Ovary (tissue), 10 donors: ENCODE measurements at places on chromosomes 7 and 10. TPM values are rescaled to one million over a fixed set of nuclear protein-coding genes. Genes with fewer than 3 reads are reported as not detected.

DNA sequence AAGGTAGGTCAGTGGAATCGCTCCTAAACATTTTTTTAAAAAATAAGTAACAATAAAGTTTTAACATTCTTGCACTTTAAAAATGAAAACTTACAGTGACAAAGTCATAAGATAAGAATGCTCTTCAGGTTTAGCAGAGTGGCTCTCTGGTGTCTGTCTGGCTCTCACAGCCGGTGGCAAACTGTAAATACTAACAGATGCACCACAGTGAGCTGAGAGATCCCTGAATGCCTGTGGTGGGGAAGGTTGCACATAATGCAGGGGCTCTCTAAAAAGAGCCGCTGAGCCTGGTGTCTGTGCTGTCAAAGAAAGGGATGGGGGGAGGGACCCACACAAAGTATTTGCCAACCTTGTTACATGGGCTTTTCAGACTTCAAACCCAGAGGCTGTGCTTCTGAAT is 498.3 kb downstream of the CCSER2 start:
- H3K4me1 ChIP-seq, result no peaks in the 10 kb centered on the region
- H3K27ac ChIP-seq, result no peak overlapping the region
- no peaks in the 10 kb centered on the region for H3K36me3 ChIP-seq

FAM131B gene
- 0.60 TPM for total RNA-seq

- H3K27ac ChIP-seq, result no peak overlapping the region
- H3K4me3 ChIP-seq, result no peak overlapping the region
- H3K27me3 ChIP-seq, result no peaks in the 10 kb centered on the region
- H3K36me3 ChIP-seq, result no peaks in the 10 kb centered on the region
These were observed 15.2 kb downstream of the STK32C start for GRCh38 chr10:132292287-132293200.

DNA sequence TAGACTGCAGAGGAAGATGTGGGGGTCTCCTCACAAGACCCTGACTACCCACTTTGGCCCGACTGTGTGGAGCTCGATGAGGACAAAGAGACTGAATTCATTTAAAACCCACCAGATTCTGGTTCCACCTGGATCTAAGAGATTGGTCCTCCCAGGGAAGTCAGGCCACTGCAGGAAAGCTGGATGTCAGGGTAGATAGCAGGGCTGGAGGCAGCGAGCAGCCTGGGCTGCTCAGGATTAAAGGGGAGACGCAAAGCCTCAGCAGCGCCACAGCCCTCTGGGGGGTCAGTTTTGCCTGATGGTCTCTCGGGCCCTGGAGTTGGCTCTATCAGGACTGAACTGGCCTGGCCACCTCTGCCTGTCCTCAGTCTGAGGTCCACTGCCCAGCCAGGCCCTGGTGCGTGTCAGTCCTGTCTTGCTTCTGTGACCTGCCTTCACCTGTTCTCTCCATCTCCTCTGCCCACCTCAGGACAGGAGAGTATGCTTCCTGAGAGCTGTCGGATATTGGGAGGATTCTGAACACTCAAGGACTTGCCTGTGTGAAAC is 12.2 kb upstream of the KLRG2 start:
- H3K36me3 ChIP-seq, result no peaks in the 10 kb centered on the region
- no peaks in the 10 kb centered on the region for H3K27me3 ChIP-seq
- DNase-seq, result no peak
- no peak overlapping the region for H3K27ac ChIP-seq
- no peak overlapping the region for H3K4me3 ChIP-seq

- no peaks in the 10 kb centered on the region for H3K27me3 ChIP-seq
- peaks cover 3% of the 10 kb centered on the region for H3K4me1 ChIP-seq
- DNase-seq, result no peak
These were observed 94.5 kb downstream of the KMT2C start for GRCh38 chr7:152341039-152341913.

DNA sequence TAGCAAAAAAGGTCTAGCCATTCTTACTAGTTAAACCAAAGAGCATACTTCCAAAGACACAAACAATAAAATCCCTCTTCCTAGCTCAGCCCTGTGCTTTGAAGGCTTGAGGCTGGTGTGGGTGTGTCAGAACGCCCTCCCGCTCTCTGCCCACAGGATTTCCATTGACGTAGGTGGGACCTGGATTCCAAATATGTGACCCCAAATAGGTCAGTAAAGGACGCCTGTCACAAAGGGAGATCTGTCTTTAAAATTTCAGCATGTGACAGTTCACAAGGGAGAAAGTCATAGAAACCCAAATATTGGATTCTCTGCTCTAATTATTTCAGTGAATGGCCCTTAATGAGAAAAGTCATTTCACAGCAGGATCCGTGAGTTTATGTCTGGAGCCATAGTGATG is 39.9 kb upstream of the LYZL1 start:
- H3K27me3 ChIP-seq, result no peaks in the 10 kb centered on the region
- peaks cover 2% of the 10 kb centered on the region for H3K4me1 ChIP-seq
- no peak overlapping the region for H3K27ac ChIP-seq
- no peak overlapping the region for H3K4me3 ChIP-seq

GRCh38 chr10:123649676-123650075 is 16.5 kb upstream of the GPR26 start:
- H3K27ac ChIP-seq, result no peak overlapping the region
- H3K4me3 ChIP-seq, result no peak overlapping the region
- H3K27me3 ChIP-seq, result no peaks in the 10 kb centered on the region
- DNase-seq, result no peak

KIN gene
- total RNA-seq, result 9.7 TPM

ABCB4 gene
- 2.1 TPM for total RNA-seq

- no peaks in the 10 kb centered on the region for H3K27me3 ChIP-seq
- H3K27ac ChIP-seq, result no peak overlapping the region
- no peaks in the 10 kb centered on the region for H3K36me3 ChIP-seq
- DNase-seq, result no peak
- peaks cover 3% of the 10 kb centered on the region for H3K4me1 ChIP-seq
These were observed 38.1 kb downstream of the LDB3 start for GRCh38 chr10:86706401-86706841.

ZNF487 gene
- total RNA-seq, result 8.7 TPM

SCIN gene
- 2.6 TPM for total RNA-seq

GRCh38 chr10:13899941-13900340 is 313.2 kb downstream of the PRPF18 start:
- no peak for DNase-seq
- no peaks in the 10 kb centered on the region for H3K36me3 ChIP-seq
- no peak overlapping the region for H3K27ac ChIP-seq

DNA sequence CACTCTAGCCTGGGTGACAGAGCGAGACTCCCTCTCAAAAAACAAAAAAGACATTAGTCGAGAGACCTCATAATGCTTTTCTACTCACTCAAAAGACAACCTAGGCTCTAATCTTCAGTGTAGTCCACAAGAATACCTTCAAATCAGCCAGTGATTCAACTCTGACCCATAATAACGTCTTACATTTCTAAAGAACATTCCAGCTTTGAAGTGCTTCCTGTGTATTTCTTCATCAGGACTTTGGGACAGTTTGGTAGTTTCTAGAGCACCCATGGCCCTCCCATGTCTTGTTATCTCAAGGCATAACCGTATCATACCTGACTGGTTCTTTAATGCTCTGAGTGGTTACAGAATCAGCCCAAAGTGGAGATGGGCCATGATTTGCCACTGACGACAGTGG is 221.3 kb downstream of the SKIDA1 start:
- H3K27me3 ChIP-seq, result no peaks in the 10 kb centered on the region
- DNase-seq, result no peak
- H3K36me3 ChIP-seq, result no peaks in the 10 kb centered on the region
- no peak overlapping the region for H3K4me3 ChIP-seq
- H3K4me1 ChIP-seq, result no peaks in the 10 kb centered on the region

GRCh38 chr7:90607196-90607595 is 11.1 kb downstream of the CDK14 start:
- no peak overlapping the region for H3K27ac ChIP-seq
- no peak for DNase-seq
- peaks cover 3% of the 10 kb centered on the region for H3K4me1 ChIP-seq
- H3K36me3 ChIP-seq, result no peaks in the 10 kb centered on the region

GRCh38 chr7:148930335-148930734 is 46.2 kb upstream of the EZH2 start:
- no peaks in the 10 kb centered on the region for H3K36me3 ChIP-seq
- no peak for DNase-seq
- no peaks in the 10 kb centered on the region for H3K4me1 ChIP-seq
- H3K27ac ChIP-seq, result no peak overlapping the region
- H3K27me3 ChIP-seq, result no peaks in the 10 kb centered on the region

SHTN1 gene
- total RNA-seq, result 15.6 TPM

DNA sequence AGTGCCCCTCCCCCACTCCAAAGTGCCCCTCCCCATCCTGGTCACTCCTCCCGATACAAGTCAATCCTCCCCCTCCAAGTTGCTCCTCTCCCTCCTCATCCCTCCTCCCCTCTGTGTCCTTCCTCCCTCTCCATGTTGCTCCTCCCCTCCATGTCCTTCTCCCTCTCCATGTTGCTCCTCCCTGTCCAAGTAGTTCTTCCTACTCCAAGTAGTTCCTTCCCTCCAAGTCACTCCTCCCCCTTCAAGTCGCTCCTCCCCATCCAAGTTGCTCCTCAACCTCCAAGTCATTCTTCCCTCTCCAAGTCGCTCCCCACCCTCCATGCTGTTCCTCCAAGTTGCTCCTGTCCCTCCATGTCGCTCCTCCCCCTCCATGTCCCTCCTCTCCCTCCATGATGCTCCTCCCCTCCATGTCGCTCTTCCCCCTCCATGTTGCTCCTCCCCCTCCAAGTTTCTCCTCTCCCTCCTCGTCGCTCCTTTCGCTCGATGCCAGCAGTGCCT is 8.6 kb upstream of the WBP1L start:
- no peak overlapping the region for H3K27ac ChIP-seq
- H3K4me1 ChIP-seq, result no peaks in the 10 kb centered on the region
- no peaks in the 10 kb centered on the region for H3K36me3 ChIP-seq
- DNase-seq, result peak; percentile 55
- no peak overlapping the region for H3K4me3 ChIP-seq

DNA sequence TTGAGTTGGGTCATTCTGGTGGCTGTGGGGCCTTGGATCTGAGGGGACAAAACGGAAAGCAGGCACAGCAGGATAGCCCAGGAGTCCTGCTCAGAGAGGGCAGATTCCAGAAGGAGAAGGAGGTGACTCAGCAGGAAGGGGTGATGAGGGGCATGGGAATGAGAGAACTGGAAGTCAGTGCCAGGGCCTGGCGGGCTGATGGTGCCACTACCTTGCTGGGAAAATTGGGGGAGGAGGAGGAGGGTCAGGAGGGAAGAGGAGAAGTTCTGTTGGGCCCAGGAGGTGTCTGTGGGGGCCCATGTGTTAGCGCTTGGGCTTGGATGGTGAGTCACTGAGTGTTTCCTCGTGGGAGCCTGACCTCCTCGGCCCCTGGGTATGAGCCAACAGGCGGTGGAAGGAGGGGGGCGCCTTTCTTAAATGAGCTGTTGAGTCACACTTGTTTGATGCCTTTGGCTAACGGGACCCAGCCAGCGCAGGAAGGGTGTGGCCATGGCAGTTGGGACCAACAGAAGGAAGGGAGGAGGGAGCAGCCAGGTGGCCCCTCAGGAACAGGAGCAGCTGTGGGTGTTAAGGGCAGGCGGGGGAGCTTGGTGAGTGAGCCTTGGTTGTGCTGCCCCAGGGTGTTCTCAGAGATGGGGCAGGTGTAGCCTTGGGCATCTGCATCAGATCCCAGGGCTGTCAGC is 130.0 kb upstream of the BTBD16 start:
- DNase-seq, result peak; percentile 90
- H3K4me1 ChIP-seq, result peaks cover 23% of the 10 kb centered on the region
- peak overlapping the region; percentile 70 for H3K27ac ChIP-seq
- H3K4me3 ChIP-seq, result no peak overlapping the region
- no peaks in the 10 kb centered on the region for H3K27me3 ChIP-seq

- no peaks in the 10 kb centered on the region for H3K4me1 ChIP-seq
- H3K4me3 ChIP-seq, result no peak overlapping the region
- DNase-seq, result no peak
- no peaks in the 10 kb centered on the region for H3K36me3 ChIP-seq
- no peak overlapping the region for H3K27ac ChIP-seq
These were observed 123.1 kb upstream of the ADO start for GRCh38 chr10:62681211-62681940.

PNPLA8 gene
- total RNA-seq, result 29.6 TPM

GRCh38 chr10:114281006-114281405 is 42.0 kb downstream of the VWA2 start:
- H3K27me3 ChIP-seq, result no peaks in the 10 kb centered on the region
- DNase-seq, result no peak
- H3K4me1 ChIP-seq, result no peaks in the 10 kb centered on the region
- no peak overlapping the region for H3K27ac ChIP-seq
- no peak overlapping the region for H3K4me3 ChIP-seq

DNA sequence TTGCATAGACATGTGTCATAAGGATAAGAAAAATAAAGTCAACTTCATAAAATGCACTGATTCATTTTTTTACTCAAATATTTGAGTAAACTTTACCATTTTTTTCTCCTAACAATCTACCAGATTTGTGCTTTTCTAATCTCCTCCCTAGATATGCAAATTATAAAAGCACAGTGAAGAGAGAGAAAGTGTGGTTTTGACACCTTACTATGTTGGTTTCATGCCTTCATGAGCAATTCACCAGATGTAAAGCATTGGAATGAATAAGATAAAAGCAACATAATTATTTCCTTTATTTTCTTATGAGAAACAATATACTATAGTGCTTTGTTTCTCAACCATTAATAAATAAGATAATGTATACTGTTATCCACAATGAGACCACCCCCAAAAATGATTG is 432.5 kb upstream of the PCDH15 start:
- H3K4me3 ChIP-seq, result no peak overlapping the region
- H3K27ac ChIP-seq, result no peak overlapping the region
- H3K27me3 ChIP-seq, result no peaks in the 10 kb centered on the region
- H3K36me3 ChIP-seq, result no peaks in the 10 kb centered on the region
- no peaks in the 10 kb centered on the region for H3K4me1 ChIP-seq
- DNase-seq, result no peak

- no peaks in the 10 kb centered on the region for H3K4me1 ChIP-seq
- no peak for DNase-seq
- no peaks in the 10 kb centered on the region for H3K36me3 ChIP-seq
- no peaks in the 10 kb centered on the region for H3K27me3 ChIP-seq
- H3K4me3 ChIP-seq, result no peak overlapping the region
These were observed 30.0 kb downstream of the NUDT1 start for GRCh38 chr7:2272031-2272430.

DNA sequence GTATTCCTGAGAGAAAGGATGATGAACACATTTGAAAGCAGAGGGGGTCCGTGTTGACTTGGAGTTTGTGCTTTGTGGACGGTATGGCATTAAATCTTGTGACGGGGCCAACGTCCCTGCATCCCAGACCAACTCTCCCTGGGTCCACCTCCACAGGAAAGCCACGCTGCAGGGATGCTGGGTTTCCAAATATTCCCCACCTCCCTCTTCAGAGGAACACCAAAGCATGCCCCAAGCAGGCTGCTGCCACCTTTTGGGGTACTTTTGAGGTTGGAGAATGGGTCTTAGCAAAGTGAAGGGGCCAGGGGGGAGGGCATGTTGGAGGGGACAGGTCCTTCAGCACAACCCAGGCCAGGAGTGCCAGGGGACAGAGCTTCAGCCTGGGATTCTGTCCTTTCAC is 504.4 kb downstream of the TCERG1L start:
- H3K4me1 ChIP-seq, result no peaks in the 10 kb centered on the region
- H3K27ac ChIP-seq, result no peak overlapping the region
- H3K36me3 ChIP-seq, result no peaks in the 10 kb centered on the region
- no peaks in the 10 kb centered on the region for H3K27me3 ChIP-seq

FRG2B gene
- not detected for total RNA-seq

CHAT gene
- total RNA-seq, result not detected

GRCh38 chr7:69430384-69431021 is 167.8 kb upstream of the AUTS2 start:
- peak overlapping the region; percentile 70 for H3K27ac ChIP-seq
- no peaks in the 10 kb centered on the region for H3K27me3 ChIP-seq
- peak; percentile 66 for DNase-seq
- no peaks in the 10 kb centered on the region for H3K36me3 ChIP-seq
